Stimulated activated CD8-positive, alpha-beta memory T cell treated with anti-CD3 and anti-CD28 coated beads, Interleukin-4, amount 100 ng/mL, for 1 hour (primary cell): ENCODE measurements at places on chromosomes 3 and 15.

DNA sequence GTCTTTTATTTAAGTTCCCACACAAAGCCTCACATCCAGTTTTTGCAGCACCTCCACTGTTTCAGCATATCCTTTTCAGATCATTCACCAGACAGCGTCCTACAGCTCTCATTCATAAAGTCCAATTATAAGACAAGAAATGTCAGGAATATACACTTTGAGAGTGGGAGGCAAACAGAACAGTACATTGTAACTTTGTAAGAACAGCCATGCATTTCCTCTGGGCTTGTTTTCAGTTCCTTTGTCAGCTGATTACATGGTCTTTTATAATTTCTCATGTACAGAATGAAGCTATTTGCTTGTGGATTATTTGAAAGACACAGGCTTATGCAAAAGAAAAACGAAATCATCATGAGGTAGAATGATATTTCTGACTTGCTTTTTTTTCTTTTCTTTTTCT is 85.7 kb downstream of the SOX2 start:
- no peak for DNase-seq

- DNase-seq = no peak
Observed at GRCh38 chr15:66830358-66830757, 128.3 kb downstream of the SMAD6 start.

GRCh38 chr3:63207066-63207590 is 71.0 kb upstream of the SYNPR start:
- DNase-seq = no peak

DNA sequence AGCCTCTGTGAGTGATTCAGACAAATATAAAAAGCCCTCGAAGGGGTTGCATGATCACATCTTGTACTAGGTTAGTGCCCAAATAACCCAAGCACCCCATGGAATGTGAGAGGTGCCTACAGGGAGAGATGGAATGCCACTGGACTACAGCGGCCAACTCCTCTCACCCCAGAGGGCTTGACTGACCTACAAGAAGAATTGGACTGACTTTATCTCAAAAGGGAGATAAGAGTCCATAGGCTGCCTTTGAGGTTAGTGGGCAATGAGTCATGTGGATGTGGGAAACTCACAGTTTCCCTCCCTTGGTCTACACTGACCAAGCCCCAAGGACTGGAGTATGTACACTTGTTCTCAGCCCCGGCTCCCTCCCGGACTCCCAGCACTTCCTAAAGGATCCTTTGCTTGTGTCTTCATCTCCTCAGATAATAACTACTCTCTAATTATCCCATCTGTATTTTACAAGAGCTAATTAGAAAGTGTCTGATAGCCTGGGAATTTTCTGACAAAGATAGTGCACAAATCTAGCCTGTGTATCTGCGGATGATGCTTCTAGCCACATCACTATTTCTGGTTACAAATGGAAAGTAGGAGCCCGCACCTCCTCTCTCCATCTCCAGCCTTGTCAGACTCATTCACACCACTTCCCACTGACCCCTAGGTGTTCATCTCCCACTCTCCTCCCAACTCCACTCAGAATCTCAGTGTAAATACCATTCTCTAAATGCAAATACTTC is 547.8 kb upstream of the TBL1XR1 start:
- DNase-seq = no peak

DNA sequence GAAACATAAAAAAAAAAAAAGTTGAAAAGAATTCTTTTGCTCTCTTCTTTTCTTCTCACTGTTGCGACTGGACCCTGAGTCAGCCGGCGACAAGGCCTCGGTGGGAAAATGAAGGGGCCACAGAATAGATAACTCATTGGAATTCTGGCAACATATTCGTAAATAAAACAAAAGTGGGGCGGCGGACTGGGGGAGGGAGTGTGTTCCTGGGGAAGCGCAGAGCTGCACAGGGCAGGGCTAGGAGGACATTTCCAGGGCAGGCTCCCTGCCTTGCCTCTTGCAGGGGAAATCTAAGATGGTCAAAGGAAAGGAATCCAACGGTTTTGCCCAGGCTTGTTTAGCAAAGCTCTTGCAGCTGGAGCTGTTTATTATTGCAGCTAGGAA is 1042.8 kb upstream of the NR2F2 start:
- DNase-seq = no peak

GRCh38 chr3:124352149-124352539 is 360.2 kb upstream of the ROPN1 start:
- DNase-seq = no peak

- DNase-seq = no peak
Observed at GRCh38 chr3:33074217-33075067, 22.5 kb downstream of the GLB1 start.

GRCh38 chr15:56199038-56199437 is 44.6 kb downstream of the RFX7 start:
- DNase-seq = no peak

DNA sequence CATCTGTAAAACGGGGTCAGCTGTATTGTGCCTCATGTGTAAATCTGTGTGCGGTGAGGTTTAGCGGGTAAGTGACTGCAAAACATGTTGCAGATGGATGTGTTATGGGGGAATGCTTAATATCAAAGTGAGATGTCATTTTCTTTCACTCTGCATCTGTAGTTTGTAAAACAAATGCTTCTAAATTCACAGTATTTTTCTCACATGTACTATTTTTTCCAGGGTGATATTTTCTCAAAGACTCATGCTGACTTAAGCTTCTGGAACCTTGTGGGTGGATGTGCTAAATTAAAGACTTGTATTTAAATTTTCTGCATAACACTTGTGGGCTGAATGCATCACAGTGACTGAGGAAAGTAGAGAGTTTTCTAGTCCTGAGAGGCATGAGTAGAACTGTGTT is 115.2 kb upstream of the TP63 start:
- DNase-seq = no peak
